Placental pericyte (primary cell): ENCODE measurements at places on chromosomes 3 and 15. TPM values are rescaled to one million over a fixed set of nuclear protein-coding genes. Genes with fewer than 3 reads are reported as not detected.

Gene TIMP4
- 0.66 and 2.0 TPM in 2 replicates for total RNA-seq

Gene CDCP1
- total RNA-seq = 88.0 and 183 TPM in 2 replicates

Gene DUOXA2
- not detected in 2 replicates for total RNA-seq

Gene TMEM158
- total RNA-seq = 70.0 and 453 TPM in 2 replicates

Gene VGLL3
- 27.6 and 85.9 TPM in 2 replicates for total RNA-seq
